ENCODE measurements at places on chromosomes 1 and 21.
A peak's percentile ranks its signal among the peaks of the same experiment; 100 is the strongest.

GRCh38 chr1:226233293-226233692 lies 9.8 kb downstream of the MIXL1 start:
- DNase-seq, result no peak

- DNase-seq, result no peak
These were observed 108.2 kb upstream of the OLIG2 start for GRCh38 chr21:32917362-32918135.

GRCh38 chr1:203565049-203565448 lies 61.6 kb upstream of the ATP2B4 start:
- no peak for DNase-seq

DNA sequence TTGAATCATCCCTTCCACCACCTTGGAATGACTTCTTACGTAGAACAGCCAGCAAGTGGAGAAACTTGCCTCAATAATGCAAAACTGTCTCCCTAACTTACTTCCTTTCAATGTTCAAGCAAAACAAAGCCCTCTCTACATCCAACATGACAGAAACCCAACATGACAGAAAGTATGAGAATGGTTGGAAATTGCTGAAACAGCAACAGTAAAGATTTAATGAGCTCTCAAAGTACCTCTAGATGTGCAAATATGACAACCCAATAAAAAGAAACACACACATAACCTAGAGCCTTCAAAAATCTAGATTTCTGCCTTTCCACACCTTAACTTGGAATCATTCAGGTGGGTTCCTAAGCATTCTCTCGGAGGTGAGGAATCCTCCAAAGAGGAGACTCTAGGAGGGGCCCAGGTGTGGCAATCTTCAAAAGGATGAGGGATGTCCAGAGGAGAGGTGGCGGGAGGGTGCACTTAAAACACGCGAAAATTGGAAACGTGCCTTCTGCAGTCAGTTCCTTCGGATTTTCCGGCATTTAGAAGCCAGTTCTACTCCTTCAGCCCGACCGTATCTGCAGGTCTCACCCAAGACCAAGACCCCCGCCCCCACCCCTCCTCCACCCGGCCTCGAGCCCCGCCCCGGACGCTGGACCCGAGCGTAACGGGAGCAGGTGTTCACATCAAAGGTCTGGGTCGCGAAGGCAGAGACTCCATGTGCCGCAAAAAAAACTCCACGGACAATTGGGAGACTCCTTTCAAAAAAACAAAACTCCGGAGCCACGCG lies 996 bp upstream of the MGST3 start:
- no peak for DNase-seq

DNA sequence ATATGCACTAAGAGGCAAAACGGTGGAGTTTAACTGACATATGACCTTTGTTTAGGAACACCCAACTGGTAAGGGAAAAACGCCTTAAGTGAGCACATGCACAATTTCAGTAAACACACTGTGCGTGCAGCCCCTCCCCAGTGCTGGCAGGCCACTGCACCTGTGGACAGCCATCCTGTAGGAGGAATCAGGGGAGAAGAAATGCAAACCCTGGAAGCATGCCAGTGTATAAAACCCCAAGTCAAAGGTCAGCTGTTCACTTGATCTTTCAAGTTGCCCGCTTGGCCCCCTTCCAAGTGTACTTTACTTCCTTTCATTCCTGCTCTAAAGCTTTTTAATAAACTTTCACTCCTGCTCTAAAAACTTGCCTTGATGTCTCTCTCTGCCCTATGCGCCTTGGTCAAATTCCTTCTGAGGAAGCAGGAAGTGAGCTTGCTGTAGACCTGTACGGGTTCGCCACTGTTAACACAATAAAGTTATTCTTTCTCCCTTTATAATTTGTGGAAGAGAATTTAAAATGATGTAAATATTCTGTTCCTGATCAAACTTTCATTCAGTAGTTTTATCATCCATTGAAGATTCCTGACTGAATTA lies 31.8 kb downstream of the USP25 start:
- peak; percentile 49 for DNase-seq

DNA sequence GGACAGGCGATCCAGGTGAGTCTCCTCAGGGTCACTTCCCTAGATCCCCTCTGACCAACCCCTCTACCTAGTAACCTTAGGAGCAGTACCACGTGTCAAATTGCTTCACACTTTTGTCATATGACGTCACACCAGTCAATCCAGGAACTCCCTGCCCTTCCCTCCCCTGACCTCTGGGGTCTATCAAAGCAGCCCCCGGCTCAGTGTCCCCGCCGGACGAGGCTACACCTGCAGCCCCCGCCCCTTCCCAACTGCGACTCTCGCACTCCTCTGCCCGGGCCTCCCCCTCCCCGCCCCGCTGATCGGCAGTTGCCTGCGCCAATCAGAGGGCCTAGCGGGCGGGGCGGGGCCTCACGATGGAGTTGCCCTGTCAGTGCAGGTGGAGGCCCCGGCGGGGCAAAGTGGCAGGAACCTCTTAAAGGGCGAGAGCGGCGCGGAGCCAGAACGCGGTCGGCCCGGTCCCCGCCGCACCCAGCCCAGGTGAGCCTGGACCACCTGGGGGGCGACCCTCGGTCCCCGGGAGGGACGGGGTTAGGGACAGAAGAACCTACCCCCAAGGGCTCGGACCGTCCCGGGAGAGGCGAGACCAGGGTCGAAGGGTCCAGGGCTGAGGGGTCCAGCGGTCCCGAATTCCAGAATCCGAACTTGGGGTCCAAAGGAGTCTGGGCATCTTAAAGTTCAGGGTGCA lies 27.5 kb upstream of the EPB41 start:
- DNase-seq, result peak; percentile 93

- no peak for DNase-seq
These were observed 2.7 kb upstream of the LHX9 start for GRCh38 chr1:197914510-197914909.

GRCh38 chr1:157882580-157882979 lies 41.0 kb upstream of the CD5L start:
- DNase-seq, result no peak

GRCh38 chr1:225660544-225660946 lies 7.6 kb upstream of the ENAH start:
- no peak for DNase-seq
